NCI-H460 (cell line): ENCODE measurements at places on chromosomes 13 and 19.

- no peak for DNase-seq
Observed at GRCh38 chr13:76764429-76764828, 121.8 kb downstream of the KCTD12 start.

DNA sequence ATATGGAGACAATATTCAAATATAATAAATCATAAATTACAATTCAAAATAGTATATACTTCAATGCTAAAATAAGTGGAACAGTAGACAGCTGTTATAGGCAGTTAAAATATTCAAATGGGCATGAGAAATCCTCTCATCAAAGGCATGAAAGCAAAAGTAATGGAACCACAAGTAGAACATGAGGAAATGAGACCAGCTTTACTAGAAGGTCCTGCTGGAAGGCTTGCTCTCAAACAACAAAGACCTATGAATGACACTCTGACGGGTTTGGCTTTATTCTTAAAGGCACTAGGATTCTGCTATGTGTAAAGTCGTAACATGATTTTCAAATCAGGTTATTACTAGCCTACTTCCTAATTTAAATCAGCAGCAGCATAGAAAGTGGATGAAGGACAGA, 148.1 kb downstream of the VWA8 start:
- no peak for DNase-seq

DNA sequence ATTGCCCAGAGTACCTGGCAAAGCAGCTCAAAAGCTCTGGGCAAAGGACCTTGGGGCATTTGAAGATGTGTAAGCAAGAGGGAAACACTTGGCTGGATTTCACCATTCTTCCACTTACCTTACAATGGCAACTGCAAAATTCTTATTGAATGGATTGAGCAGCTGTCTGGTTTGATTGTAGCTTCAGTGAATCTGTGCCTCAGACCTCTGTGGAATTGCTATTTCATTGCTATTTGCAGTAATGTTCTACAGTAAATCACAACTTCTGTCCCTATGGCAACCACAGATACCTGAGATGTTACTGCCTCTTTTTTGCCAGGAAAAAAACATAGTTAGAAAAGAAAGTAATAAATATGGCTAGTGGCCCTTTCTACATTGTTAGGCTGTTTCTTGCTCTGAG, 519.5 kb downstream of the SUCLA2 start:
- DNase-seq = no peak

DNA sequence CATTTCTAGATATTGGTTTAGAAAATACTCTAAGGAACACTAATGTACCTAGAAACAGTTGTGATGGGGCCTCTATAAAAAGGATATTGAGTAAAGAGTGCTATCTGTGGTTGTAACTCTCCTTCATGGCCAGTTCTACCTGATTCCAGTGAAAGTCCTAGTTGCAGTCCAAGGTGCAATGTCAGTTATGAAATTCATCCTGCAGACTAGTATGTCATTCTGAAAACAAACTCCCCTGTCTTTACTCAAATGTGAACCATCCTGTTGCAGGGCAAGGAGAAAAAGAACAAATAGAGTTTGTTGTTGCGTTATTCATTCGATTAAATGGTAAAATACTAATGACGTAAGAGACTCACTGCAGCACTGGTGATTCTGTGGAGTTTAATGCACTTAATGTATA, 18.3 kb upstream of the N4BP2L1 start:
- DNase-seq = no peak

DNA sequence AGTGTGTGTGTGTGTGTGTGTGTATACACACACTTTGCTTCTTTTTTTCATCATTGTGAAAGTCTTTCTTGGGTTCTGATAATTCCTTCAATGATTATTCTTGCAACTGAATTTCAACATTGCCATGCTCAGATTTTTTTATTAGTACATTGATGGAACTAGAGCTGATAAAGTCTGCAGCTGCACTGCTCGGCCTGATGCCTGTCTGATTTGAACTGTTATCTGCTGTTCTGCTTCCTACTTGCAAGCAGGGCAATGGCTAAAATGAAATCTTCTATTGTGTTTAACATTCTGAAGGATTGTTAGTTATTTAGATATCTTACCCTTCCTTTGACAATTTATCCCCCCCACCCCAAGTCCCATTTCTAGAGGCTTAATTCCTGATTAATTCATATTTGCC, 61.3 kb downstream of the OLFM4 start:
- DNase-seq = no peak

- DNase-seq = no peak
Observed at GRCh38 chr13:98416408-98416807, 160.5 kb downstream of the STK24 start.

GRCh38 chr13:76043874-76044273, 407.7 kb downstream of the LMO7 start:
- DNase-seq = no peak

DNA sequence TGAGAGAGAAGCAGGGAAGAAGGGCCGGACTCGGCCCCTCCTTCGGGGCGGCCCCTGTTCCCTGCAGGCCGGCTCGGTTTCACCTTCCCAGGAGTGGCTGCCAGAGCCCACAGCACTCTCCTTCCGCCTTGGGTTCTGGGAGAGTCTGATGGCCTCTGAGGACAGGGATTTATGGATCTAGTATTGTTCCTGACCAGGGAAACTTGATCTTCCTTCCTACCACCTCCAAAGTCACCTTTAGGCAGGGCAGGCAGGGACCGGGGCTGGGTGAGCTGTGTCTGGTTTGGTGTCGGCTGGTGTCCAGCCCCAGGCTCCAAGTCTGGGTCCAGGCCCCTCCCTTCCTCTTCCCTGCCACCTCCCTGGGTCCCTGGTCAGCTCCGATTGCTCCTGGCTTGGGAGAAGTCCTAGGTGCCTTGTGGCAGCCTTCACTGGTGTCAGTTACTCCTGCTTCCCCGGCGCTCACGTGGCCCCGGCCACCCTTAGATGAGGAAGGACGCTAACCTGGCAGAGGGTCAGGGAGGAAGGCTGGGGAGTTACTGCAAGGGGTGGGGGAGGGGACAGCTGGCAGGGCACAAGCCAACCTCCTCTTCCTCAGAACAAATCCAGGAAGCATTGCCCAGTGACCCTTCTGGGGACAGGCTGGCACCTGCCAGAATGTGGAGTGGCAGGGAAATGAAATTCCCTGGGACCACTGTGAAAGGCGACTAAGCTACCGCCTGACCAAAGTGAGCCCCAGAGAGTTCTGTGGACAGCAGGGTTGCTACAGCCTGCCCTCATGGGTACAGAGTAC, 18.8 kb downstream of the RFX1 start:
- DNase-seq = no peak

GRCh38 chr13:114285166-114285808, 3.9 kb downstream of the UPF3A start:
- no peak for DNase-seq
